ENCODE measurements at places on chromosomes 11 and 22.

DNA sequence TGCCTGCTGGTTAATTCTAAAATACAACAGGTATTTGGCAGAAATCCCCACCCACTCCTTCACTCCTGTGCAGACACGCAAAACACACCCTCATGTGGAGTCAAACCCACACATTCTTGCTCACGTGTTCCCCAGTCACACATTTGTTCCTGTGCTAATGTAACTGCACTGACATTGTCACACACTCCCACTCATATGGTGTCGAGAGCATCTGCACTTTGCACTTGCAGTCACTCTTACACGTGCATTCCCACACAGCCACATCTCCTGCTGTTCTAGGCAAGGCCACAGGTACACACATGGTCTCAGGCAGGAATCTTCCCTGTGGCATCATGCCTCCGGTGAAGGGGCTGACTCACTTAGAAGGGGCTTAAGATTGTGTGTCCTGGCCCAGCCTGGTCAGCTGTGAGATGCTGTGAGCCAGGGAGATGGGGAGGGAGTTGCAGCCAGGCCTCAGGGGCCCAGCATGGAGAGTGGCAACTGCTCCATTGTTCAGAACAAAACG is 395.0 kb downstream of the TENM4 start:
- DNase-seq = no peak

DNA sequence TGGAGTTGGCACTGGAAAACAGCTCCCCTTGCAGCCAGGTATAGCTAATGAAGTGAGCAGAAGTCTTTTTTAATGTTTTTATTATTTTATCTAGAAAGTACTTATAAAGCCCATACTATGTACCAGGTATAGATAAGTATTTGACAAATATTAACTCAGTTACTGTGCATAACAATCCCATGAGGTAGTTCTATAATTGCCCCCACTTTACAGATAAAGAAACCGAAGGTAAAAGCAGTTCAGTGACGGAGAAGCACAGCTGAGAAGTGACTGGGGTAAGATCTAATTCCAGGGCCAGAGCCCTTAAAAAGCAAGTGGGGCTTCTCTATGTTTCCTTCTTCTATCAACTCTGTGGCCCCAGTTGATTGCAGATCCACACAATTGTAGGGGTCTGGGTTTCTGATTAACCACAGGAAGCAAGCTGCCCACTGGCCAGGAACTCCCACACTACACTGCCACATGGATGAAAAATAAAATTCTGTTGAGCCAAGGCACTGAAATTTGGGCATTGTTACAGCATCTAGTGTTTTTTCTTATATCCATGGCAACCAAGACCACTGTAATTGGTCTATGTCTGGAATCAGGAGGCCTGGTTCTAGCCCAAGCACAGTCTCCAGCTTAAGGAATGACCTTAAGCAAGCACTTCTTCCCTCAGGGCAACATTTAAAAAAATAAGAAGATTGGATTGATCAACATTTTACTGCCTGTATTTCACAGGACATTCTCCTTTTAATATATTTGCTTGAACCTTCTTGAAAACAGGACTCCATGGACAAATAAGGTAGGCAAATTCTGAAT is 55.3 kb upstream of the TEAD1 start:
- DNase-seq = no peak

DNA sequence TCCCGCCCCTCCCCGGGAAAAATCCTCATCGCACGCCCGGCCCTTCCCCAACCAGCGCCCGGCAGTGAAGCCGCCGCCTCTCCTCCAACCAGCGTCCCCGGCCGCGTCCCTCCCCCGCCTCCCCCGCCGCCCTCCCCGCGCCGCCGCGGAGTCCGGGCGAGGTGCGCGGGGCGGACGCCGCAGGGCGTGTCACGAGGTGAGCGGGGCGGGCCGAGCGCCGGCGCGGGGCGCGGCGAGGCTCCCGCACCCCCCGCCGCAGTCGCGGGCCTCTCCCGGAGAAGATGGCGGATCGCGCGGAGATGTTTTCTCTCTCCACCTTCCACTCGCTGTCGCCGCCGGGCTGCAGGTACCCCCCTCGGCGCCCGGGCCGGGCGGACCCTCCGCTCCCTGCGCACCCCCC is at the start of gene MAPK8IP2:
MAPK8IP2 (plus strand) TSS at position 256 of the 400 bp plus-strand sequence; CDS start at position 282, 26 bp downstream.
- no peak for DNase-seq

DNA sequence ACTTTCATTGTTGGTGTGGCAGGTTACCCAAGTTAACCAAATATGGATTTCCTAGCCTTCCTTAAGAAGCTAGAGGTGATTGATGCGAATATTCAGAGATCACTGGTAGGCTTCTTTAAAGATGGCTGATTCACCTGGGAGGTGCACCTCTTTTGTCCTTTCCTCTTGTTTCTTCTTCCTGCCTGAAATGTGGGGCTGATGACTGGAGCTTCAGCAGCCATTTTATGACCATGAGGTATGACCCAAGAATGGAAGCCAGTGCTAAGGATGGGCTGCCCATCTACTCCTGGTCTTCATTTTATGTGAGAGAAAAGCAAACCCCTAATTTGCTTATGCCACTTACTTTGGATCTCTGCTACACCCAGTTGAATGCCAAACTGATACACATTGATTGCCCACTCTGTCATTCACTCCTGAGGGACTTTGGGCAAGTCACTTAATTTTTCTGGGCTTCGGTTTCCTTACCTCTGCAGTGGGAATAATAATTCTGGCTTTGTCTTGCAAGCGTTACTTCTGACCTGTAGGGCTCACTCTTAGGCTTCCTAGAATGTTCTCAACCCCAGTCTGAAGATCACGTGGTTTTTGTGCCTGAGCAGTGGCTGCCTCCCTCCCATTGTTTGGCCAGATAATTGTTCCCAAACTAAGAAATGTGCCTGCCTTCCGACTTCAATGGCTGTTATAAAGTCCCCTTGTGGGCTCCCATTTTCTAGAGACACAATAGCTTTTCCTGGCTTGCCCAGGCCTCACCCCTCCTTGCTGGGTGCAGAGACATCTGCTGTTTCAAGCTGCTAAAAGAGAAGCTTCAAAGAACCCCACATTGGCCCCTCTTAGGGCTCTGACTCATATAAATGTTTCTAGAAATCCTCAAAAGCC is 243.1 kb downstream of the ST3GAL4 start:
- DNase-seq = no peak

DNA sequence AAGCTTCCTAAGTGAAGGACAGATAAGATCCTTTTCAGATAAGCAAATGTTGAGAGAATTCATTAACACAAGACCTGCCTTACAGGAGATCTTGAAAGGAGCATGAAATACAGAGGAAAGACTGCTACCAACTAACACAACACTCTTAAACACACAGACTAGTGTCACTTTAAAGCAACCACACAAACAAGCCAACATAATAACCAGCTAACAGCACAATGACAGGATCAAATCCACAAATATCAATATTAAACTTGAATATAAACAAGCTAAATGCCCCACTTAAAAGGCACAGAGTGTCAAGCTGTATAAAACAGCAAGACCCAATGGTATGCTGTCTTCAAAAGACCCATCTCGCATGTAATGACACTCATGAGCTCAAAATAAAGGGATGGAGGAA is 70.8 kb upstream of the HMGXB4 start:
- no peak for DNase-seq

DNA sequence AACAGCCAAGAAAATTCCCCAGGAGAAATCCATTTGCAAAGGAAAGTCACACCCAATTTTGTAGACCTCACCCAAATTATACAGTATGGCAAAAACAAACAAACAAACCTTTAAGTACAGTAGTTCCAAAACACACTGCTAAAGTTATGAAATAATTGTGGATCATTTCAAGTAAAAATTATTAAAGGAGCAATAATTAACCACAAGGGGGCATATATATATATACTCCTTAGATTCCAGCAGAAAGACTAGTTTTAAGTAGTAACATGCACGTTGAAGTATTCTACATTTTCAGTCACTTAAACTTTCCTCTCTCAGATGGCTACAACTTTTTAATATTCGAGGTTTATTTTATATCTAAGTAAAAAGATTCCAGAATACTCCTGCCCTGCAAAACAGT is 26.8 kb downstream of the RNF141 start:
- DNase-seq = no peak

- no peak for DNase-seq
Measured at GRCh38 chr22:32697331-32697995, 104.0 kb upstream of the TIMP3 start.

GRCh38 chr11:126335463-126335760 is 20.1 kb upstream of the ST3GAL4 start:
- no peak for DNase-seq

DNA sequence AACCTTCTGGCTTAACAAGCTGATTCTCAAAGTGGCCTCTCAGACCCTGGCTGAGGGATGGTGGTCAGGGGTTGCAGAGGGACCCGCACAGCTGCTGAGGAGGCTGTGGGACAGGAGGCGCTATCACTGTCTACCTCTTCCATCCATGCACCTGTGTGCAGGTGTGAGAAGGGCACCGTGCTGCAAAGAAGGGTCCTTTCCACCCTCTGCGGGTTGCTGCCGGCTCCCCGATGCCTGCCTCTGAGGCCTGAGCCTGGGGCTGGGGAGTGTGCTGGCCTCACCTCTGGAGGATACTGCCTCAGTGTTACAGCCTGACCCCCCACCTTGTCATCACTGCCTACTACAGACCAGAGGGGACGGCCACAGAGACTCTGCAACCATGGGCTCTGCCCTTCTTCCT is 66.1 kb upstream of the B3GAT1 start:
- DNase-seq = no peak

DNA sequence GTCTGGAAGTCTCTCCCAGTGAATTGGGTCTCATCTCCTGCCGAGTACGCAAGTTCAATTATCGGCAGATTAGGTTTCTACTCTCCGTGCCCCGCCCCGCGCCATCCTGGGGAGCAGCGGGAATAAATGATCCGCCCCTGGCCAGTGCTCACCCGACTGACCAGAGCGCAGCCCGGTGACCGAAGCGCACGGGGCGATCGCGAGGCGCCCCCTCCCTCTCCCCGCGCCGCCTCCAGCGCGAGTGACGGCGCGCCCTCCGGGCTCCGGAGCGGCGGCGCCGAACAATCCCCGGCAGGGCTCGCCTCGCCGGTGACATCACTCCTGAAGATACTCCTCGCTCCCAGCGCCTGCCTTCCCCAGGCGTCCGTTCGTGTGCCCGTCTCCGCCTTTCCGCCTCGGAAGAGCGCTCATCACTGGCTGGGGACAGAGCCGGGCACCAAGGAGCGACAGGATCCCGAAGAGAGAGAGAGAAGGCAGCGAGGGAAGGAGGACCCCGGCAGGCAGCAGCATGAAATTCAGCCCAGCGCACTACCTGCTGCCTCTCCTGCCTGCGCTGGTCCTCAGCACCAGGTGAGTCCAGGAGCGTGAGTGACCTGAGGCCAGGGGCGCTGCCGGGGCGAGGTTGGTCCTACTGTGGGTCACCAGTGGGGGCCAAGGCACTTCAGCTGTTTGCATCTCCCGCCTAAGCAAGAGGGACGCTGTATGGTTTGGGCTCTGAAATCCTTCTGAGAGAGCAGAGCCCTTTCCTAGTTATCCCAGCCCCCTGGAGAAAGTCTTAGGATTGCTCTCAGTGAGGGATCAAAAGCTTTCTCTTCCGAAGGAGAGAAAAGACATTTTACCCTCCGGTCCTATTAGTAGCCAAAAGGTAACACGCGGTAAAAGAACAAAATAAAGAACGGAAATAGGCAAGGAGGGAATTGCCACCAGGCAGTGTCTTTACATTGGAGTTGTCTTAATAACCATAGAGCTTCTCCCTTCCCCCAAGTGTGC is at the start of gene LUZP2:
LUZP2 (plus strand) TSS at position 318 of the 990 bp plus-strand sequence.
- DNase-seq = no peak

- no peak for DNase-seq
Measured at GRCh38 chr11:17594686-17595192, 47.7 kb downstream of the OTOG start.

DNA sequence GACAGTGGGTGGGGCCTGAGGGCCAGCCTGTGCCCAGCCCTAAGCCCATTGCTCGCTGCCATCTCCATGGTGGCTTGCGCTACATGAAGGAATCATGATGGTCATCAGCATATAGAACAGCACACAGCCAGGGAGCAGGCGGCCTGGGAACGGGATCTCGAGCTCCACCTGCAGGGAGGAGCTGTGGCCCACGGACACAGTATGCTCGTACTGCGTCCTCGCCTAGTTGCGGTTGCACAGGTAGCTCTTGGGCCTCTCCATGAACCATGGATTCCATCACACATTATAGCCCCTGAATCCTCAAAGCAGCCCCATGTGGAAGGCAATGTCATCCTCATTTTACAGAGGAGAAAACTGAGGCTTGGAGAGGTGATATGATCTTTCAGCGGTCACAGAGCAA is 15.1 kb downstream of the SEC14L4 start:
- no peak for DNase-seq

- DNase-seq = no peak
Measured at GRCh38 chr11:24142062-24142461, 354.8 kb upstream of the LUZP2 start.

GRCh38 chr11:2393111-2393868 is 7.3 kb upstream of the TSSC4 start:
- no peak for DNase-seq

DNA sequence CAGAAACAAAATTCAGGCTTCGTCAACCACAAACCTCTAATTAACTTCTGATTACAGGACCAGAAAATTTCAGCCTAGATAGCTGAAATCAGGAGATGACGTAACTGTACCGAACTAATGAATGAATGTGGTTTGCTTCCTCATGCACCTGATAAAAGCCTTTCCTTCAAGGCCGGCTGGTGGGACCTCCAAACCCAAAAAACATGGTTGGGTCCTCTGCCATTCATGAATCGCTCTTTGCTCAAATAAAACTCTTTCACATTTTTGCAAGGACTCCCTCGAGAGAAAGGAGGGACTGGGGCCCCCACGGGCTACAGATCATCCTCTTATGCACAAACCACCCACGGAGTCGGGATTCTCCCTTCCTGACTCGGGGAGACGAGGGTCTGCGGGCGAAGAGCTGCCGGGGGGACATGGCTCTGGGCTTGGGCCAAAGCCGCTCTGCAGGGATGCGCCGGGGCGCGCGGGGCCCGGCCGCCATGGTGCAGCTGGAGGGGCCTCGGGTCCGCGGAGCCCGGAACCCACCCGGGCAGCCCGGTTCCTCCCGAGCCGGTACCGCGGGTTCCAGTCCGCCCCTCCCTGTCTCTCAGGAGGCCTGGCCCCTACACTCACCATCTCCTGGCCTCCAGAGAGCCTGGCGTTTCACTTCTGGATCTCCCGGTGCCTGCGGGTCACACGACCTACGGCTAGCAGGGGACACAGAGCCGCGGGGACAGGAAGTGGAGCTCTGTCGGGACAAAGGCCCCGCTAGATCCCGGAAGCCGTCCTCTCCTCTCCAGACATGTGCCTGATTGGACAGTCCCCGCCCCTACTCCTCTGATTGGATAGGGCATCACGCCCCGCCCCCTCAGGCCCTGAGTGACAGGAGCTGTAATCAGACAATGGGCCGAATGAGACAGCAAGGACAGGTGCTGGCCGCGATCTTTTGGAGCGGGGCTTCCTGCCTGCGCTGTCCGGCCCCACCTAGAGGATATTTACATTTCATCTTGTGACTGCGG is at the start of gene ZNF195:
ZNF195 (minus strand) TSS at position 721 of the 998 bp plus-strand sequence; CDS start at position 615, 106 bp downstream.
- DNase-seq = peak; percentile 98

- DNase-seq = no peak
Measured at GRCh38 chr11:93005239-93005638, 35.8 kb downstream of the MTNR1B start.

GRCh38 chr11:35906681-35907080 is 37.2 kb upstream of the LDLRAD3 start:
- DNase-seq = no peak
